Left lung (tissue), 14 donors: ENCODE measurements at places on chromosomes 16 and 17. TPM values are rescaled to one million over a fixed set of nuclear protein-coding genes. Genes with fewer than 3 reads are reported as not detected.
A peak's percentile ranks its signal among the peaks of the same experiment; 100 is the strongest.

DNA sequence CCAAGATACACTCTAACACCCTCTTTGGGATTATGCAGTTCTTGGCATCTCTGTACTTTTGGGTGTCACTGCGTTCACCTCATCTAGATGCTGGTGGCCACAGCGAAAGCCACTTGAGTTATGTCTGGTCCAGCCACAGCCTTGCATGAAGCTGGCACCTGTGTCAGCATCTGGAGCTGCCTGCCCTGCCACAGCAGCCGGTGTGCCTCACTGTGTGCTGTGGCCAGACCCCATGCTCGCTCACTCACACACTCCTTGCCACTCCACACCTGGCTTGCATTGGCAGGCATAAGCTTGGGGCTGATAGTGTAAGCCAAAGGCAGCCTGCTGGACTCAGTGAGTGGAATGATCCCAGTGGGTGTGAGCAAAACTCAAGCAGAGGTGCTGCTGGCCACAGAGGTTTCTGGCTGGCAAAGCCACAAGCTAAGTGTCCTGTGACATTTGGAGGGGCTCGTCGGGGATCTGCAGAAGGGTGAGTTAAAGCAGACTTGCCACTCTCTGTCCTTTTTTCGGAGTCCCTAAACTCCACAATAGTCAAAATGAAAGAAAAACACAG lies 442.7 kb upstream of the CDH8 start:
- no peaks in the 10 kb centered on the region for H3K27me3 ChIP-seq
- DNase-seq: no peak
- H3K36me3 ChIP-seq: no peaks in the 10 kb centered on the region
- no peaks in the 10 kb centered on the region for H3K4me1 ChIP-seq
- no peak overlapping the region for H3K4me3 ChIP-seq

DNA sequence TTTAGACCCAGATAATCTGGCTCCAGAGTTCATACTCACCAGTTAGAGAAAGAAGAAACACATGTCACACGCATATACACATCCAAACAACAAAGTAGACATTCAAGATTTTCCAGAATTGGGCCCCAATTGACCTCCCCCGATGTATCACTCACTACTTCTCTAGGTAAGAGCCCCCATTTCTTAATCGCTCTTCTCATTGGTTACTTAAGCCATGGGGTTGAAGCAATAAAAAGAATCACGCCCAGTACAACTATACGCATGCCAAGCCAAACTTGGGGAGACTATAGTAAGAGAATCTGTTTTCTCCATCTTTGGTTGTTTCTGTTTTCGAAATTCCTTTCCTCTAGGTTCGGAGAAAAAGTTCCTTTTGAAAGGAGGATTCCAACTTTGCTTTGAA lies 565 bp downstream of the DDX52 start:
- peaks cover 35% of the 10 kb centered on the region for H3K36me3 ChIP-seq
- peak overlapping the region; percentile 61 for H3K4me3 ChIP-seq
- peak; percentile 22 for DNase-seq
- H3K27ac ChIP-seq: peak overlapping the region; percentile 78

- H3K4me3 ChIP-seq: no peak overlapping the region
- DNase-seq: no peak
- H3K4me1 ChIP-seq: no peaks in the 10 kb centered on the region
- H3K27ac ChIP-seq: no peak overlapping the region
- H3K36me3 ChIP-seq: peaks cover 80% of the 10 kb centered on the region
Observed at GRCh38 chr16:87740909-87741424, 24.8 kb downstream of the KLHDC4 start.

- H3K4me3 ChIP-seq: no peak overlapping the region
- no peak overlapping the region for H3K27ac ChIP-seq
- peaks cover 8% of the 10 kb centered on the region for H3K27me3 ChIP-seq
- no peaks in the 10 kb centered on the region for H3K4me1 ChIP-seq
- H3K36me3 ChIP-seq: no peaks in the 10 kb centered on the region
Observed at GRCh38 chr16:81437865-81438264, 6.7 kb upstream of the CMIP start.

DNA sequence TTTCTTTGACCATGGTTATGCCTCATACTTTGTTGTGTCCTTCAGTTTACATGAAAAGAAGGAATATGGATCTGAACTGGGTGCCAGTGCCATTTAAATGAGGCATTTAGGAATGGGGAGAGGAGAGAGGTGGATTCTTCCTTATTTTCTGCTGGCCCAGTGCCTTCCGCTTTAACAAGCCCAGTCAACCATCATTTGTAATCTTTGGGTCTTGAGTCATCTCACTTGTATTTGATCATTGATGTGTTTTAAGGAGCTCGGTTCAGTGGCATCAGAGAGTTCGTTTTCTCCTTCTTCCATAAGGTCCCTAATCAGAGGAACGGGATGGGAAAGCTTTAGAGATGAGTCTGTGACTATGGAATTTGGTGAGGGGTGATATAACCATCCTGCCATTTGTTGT lies 334.9 kb downstream of the WWOX start:
- H3K27ac ChIP-seq: no peak overlapping the region
- H3K27me3 ChIP-seq: no peaks in the 10 kb centered on the region
- H3K4me1 ChIP-seq: no peaks in the 10 kb centered on the region
- DNase-seq: no peak

DNA sequence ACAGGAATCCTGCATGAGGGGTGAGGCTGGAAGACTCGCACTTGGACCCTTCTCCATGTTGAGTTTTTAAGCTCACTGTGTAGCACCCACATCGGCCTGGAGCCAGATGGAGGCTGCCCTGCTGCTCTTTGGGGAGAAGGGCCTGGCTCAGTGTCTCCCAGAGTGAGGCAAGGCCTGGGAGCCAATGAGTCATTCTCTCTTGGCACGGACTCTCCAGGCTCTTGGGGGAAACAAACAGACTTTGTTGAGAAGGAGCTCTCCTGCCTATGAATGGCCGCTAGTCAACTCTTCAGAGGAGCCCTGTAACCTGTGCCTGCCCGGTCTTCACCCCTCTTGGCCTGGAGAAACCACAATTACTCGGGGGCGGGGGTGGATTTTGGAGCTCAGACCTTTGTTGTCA lies 50.8 kb upstream of the MAF start:
- no peak overlapping the region for H3K4me3 ChIP-seq
- no peak overlapping the region for H3K27ac ChIP-seq
- H3K27me3 ChIP-seq: no peaks in the 10 kb centered on the region

CCL3 gene
- 40.9 TPM for total RNA-seq
